Activated CD4-positive, alpha-beta T cell treated with anti-CD3 and anti-CD28 coated beads, Interleukin-10, Interleukin-2, amounts not matched to agents 100 ng/mL and 50 ng/mL, durations not matched to agents 16 hours and 8 hours (primary cell): ENCODE measurements at places on chromosomes 11 and 22.

- DNase-seq: no peak
These were observed 13.1 kb downstream of the PLCB3 start for GRCh38 chr11:64264371-64264852.

DNA sequence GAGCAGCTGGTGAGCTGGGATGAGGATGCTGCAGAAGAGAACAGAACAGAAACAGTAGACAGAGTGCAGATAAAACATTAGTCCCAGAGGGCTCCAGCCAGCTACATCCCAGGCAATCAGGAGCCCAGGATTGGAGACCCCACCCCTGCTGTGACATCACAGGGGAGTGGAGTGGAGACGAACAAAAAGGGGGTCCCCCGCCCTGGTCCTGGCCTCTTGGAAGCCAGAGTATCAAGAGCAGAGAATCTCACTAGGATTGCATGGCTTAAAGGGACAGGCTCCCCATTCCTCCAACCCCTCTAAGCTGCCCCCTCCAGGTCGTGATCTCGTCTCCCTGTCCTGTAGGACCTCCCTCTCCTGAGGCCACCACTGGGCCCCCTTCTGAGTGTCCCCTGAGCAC, at the start of gene P2RX3:
Gene P2RX3 (plus strand): TSS at position 211 of the 400 bp plus-strand sequence. CDS start 199 bp downstream, outside the sequence.
- no peak for DNase-seq

- DNase-seq: no peak
These were observed 17.6 kb downstream of the SELENOO start for GRCh38 chr22:50218153-50218995.

DNA sequence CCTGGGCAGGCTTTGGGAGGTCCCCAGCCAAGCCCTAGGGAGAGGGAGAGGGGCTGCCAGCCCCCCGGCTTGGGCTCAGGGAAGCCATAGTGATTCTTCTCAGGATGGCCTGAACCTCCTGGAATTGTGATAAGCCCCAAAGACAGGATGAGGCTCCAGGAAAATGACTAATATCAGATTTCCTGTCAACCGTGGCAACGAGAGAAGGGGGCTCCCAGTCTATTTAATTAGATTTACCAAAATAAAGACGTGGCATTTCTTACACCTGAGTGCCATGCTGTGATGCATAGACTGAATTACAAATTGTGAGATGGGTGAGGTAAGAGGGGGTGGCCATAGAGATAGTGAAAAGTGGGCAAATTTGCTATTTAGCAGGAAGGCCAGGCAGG, 20.4 kb downstream of the SERPINH1 start:
- peak; percentile 20 for DNase-seq

- DNase-seq: no peak
These were observed 13.3 kb downstream of the ASCL2 start for GRCh38 chr11:2256951-2257700.
